Right renal cortex interstitium (tissue), 3 donors: ENCODE measurements at places on chromosomes 16 and 17.

GRCh38 chr17:73513426-73513825, 130.8 kb downstream of the SDK2 start:
- DNase-seq = no peak

DNA sequence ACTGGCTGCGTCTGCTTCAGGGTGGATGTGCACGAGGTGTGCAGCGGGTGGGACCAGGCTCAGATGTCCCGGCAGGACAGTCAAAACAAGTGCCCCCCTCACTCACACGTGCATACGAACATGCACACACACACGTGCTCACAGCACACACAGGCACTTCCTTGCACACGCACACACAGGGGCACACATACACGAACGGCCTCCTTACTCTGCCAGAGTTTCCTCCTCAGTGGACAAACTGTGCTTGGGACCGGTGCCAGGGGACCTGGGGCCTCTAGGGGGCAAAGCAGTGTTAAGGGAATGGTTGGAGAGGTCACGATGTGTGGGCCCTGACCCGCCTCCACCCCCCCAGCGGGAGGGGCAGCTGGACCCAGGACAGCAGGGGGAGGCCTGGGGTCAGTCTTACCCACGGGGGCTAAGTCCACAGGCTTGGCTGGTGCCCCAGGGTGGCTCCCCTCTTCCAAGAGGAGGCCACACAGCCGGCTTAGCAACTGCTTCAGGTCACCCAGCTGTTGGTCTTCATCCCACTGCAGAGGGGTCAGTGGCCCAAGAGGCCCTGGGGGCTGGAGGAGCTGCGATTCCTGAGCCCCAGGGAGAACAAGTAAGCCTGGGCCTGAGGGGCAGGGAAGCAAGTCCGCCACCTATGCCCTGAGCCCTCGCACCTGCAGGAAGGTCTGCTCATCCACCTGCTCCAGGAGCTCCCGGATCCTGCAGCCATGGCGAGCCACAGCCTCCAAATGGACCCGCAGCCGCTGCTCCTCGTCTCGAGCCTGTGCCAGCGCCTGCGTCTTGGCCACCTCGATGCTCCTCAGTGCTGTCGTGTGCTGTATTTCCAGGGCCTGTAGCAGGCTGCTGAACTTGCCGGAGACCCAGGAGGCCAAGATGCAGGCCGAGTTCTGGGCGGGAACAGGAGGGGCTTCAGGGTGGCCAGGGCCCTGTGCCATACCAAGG, 4.9 kb downstream of the TRIM65 start:
- DNase-seq = no peak

DNA sequence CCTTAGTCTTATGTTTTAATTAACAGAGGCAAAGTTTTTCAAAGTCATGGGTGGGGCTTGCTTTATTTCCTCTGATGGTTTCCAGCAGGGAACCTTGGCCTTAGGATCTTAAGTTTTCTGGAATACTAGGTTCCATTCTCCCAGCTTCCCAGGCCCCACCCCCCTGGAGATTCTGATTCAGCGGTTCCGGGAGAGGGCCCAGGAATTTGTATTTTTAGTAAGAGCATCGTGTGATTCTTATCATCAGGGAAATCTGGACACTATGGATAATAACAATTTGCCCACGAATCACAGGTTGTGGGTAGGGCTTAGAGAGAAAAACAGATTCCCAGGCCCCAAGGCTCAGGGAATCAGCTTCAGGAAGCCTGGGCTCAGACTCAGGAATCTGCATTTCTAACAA, 263.6 kb downstream of the NTN1 start:
- no peak for DNase-seq

- DNase-seq = no peak
Observed at GRCh38 chr16:66746682-66747081, 4.7 kb downstream of the DYNC1LI2 start.

DNA sequence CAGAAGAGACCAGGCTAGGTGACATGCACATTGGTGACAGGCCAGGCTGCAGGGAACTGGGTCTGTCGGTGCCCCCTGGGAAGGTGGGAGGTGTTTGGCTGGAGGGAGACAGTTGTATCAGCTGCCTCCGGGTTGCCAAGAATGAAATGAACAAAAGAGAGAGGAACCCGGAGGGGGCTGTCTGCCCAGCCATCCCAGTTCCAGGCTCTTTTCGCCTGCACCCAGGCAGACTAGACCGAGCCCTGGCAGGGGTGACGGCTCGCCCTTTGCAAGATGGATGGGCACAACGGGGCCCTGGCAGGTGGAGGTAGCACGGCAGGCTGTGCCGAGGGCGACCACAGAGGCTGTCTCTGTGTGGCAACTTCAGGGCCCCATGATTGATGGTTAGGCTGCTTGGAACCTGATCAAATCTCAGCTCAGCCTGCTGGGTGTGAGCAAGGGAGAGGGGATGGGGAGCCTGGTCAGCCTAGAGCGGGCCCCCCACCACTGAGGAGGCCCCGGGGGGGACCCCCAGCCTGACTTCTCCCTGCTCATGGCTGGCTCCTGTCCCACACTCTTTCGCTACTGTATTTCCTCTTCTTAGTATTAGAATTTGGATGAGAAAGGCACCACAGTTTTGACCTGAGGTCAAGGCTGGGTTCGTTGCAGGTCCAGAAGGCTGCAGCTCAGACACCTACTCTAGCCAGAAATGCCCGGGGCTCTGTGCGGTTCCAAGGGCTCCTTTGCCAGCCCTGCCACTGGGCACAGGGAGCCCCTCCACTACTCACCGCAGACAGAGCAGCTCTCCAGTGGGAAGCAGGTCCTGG, 118.9 kb upstream of the CHMP6 start:
- DNase-seq = no peak

DNA sequence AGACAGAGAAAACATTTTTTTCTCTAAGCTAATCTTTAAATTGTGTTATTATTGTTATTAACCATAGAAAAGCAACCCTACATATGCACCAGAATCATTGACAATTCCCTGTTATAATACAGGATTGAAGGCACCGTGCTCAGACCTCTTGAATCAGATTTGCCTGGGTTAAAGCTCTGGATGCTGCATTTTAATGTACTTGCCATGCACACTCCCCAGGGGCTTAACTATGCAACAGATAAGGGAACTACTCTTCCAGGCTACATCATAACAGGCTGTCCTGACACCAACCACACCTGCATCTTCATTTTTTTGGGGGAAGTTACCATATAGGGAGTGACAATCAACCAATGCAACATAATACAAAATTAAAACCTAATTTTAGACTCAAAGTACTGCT, 1187.6 kb upstream of the CDH8 start:
- DNase-seq = no peak

DNA sequence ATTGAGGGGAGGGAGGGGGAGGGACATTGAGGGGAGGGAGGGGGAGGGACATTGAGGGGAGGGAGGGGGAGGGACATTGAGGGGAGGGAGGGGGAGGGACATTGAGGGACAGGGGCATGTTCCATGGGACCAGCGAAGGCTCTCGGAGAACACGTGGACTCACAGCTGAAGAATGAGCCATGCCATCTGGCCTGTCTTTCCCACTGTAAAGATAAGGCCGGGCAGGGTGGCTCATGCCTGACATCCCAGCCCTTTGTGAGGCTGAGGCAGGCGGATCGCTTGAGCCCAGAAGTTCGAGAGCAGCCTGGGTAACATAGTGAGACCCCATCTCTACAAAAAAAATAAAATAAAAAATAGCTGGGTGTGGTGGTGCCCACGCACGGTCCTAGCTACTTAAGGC, 32.5 kb downstream of the RPH3AL start:
- DNase-seq = no peak

GRCh38 chr16:12089492-12090150, 113.1 kb downstream of the SNX29 start:
- DNase-seq = no peak

DNA sequence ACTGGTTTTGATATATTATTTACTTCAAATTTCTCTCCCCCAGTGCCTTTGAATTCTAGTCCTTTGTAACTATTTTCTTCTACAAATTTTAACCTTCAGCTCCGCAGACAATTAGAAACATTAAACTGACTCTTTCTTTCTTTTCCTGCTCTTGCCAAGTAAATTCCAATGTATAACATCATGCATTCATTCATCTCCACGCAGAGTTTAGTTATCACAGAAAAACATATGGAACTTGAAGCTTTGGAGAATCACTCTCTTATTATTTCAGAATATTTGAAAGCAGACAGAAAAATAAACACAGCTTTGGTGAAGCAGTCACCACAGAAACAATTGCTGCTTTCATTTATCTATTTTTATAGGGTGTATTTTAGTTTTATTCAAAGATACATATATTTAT, 778.7 kb upstream of the CDH8 start:
- no peak for DNase-seq

DNA sequence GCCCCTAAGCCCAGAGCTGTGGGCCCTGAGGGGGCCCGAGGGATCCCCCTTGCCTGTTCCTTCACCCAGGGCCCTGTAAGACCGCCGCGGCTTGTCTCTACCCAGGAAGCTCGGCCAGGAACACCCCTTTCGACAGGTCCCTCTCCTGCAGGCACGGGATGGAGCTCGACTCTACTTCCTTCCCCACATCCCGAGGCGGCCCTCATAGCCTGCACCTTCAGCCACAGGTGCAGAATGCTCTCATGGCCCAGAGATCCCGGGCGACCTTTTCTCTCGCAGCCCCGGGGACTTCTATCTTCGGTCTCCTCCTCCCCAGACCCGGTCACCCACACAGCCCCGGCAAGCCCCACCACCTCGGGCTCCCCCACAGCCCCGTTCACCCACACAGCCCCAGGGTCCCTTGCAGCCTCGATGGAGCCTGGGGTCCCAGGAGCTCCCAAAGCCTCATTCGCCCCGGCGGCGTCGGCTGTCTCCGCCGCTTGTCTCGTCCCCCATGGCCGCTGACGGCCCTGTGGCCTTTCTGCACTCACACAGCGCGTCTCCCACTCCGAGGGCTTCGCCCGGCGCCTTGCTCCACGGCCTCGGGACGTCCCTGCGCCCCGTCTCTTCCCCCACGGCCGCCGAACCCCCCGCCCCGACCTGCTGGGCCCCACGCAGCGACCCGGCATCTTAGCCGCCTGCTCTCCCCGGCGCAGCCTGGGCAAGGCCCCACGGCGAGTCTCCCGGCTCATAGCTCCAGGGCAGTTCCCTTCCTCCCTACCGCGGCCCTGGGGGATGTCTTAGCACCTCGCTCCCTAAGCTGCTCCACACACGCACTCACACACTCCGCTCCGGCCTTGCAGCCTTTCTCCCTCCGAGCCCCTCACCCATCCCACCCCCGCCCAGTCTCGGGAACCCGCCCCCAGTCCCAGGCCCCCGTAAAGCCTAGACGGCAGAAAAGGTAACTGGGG, 650 bp downstream of the KIAA0753 start:
- no peak for DNase-seq

DNA sequence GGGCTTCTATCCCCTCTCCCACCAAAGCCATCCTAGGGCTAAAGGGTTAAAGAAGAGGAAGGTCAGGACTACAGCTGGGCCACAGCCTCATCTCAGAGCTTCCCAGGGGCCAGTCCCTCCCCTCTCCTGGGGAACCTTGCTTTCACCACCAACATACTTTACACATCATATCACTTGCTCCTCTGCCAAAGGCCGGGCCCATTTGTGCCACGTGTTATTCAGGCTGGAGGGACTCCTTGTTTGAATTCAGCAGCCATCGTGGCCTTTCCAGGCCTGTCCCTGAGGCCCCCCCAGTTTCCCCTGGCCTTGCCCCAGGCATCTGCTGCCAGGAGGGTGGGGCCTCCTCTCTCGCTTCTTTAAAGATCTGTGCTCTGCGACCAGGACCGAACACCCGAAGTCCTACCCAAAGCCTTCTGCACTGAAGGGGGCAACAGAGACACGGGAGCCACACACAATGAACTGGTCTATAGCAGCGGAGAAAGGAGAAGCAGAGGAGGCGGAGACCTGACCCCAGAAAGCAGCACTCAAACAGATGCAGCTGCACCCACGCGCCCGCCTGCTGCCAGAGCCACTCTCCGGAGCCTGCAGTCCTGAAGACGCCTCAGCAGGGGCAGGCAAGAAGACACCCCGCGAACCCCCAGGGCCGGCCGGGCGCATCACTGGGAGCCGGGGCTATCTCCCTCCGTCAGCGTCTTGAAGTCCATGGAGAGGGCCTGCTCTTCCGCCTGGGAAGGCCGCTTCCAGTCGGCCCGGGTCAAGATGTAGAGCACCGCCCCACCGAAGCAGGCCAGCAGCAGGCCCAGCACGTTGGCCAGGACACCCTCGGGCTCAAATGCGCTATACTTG, 12.1 kb downstream of the CYB561 start:
- DNase-seq = no peak

GRCh38 chr16:79931721-79932120, 331.2 kb upstream of the MAF start:
- DNase-seq = no peak

DNA sequence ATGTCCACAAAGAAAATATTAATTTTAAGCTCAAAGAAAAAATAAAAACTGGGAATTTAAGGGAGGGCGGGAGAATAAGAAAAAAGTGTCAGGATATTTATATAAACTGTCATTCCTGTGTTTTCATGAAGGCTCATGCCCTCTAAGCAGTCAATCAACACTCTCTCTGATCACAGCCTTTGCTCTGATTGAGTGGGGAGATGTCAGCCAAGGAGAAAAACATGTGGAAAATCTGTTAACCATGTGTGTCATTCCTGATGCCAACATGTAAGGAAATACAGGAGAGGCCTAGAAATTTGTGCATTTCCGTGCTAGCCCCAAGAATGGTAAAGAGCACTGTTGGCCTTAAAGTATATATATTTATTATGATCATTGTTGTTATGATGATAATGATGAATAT, 137.9 kb upstream of the IRX5 start:
- no peak for DNase-seq

GRCh38 chr16:66495440-66495839, 54.5 kb downstream of the TK2 start:
- DNase-seq = no peak

DNA sequence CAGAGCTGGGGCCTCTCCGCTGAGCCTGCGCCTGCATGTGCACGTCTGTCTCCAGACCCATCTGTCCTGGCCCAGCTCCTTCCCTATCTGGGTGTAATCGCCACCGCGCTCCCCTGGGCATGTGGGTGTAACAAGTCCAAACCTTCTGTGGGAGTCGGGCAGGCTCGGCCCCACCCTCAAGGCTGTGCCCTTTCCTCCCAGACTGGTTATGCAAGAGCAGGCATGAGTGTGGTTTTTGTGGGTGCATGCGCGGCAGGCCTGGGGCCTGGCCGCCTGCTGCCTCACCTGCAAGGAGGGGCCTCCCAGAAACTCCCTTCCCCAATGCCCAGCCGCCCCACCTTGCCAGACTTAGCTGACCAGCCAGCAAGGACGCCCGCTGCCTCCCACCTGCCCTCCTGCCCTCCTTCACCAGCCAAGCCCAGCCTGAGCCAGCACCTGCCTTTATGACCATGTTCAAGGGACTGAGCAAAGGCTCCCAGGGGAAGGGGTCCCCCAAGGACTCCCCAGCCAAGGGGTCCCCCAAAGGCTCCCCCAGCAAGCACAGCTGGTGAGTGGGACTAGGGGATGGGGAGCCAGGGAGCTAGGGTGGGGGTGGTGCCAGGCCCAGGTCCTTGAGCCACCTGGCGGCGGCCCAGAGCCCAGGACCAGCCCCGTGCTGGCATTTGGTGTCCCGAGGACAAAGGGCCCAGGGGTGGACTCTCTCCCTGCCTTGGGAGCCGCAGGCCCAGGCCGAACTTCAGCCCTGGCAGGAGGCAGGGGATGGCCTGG, at the start of gene EVPLL:
Gene EVPLL (plus strand): TSS at position 342 of the 768 bp plus-strand sequence. CDS start 3,160 bp downstream, outside the sequence.
- no peak for DNase-seq

DNA sequence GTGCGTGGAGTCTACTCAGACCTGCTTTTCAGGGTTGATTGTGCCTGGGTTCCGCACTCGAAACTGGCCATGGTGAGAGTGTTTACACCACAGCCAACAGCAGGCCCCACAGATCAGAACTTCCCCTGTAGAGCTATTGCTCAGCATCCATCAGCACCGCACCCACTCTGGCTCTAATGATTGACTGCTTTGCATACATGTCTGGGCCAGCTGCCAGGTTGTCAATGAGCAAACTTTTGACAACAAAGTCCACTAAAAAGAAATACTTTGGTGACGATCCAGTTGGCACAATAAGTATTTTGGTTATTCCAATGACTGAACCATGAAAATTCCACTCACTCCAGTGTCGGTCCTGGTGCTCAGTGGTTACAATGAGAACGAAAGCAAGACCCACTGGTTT, 190.7 kb downstream of the FOXL1 start:
- DNase-seq = no peak
